ENCODE measurements at places on chromosomes 16 and 17.

DNA sequence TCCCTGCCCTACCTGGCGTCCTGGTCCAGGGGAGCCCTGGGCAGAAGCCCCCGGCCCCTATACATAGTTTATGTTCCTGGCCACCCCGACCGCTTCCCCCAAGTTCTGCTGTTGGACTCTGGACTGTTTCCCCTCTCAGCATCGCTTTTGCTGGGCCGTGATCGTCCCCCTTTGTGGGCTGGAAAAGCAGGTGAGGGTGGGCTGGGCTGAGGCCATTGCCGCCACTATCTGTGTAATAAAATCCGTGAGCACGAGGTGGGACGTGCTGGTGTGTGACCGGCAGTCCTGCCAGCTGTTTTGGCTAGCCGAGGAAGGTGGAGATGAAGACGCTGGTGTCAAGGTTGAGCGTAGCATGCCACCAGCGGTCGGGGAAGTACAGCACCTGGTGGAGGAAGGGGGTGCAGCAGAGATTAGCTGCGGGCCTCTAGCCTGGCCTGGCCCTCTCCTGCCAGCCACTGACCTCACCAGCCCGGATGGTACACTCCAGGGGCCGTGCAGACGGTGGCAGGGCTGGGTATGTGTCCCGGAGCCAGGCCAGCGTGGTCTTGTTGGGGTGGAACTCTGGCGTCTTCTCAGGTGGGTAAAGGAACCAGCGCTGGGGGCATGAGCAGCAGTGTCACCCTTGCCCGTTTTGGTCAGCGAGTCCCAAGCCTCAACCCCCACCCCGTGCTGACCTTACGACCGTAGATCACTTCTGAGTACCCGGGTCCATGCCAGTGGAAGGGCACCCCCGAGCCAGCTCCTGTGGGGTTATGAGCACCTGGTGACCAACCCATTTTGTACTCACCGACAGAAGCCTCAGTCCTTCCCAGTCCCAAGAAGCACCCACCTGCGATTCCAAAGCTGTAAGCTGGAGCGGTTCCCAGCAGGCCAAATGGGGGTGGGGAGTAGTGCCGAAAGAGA, 1.4 kb downstream of the JMJD8 start:
- DNase-seq: no peak
- peak overlapping the region; percentile 11 for H3K4me3 ChIP-seq
- no peaks in the 10 kb centered on the region for H3K27me3 ChIP-seq

DNA sequence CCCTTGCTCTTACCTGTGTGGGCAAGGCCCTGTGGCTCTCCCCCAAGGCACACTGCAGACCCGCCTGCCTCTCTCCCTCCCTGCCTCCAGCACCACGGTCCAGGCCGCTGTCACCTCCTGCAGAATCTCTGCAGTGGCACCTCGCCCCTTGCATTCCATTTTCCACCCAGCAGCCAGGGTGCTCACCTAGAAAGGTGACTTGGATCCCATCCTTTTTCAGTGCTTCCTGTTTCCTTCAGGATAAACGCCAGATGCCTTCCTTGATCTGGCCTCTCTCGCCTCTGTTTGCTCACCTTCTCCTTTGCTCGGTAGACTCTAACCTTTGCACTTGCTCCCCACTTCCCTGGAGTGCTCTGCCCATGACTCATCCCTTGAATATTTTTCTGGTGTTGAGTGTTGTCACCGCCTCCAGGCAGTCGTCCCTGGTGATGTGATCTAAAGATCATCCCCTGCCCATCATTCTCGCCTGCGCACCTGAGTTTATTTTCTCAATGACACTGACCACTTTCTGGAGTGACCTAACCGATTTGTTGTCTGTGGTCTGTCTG, 79.2 kb upstream of the LGALS9 start:
- H3K36me3 ChIP-seq: no peaks in the 10 kb centered on the region
- no peaks in the 10 kb centered on the region for H3K27me3 ChIP-seq
- peak; percentile 41 for DNase-seq
- H3K4me1 ChIP-seq: peaks cover 16% of the 10 kb centered on the region
- H3K4me3 ChIP-seq: no peak overlapping the region
- no peak overlapping the region for H3K27ac ChIP-seq

GRCh38 chr17:27945333-27945616, 52.1 kb upstream of the LYRM9 start:
- H3K27ac ChIP-seq: no peak overlapping the region
- no peaks in the 10 kb centered on the region for H3K4me1 ChIP-seq
- peaks cover 2% of the 10 kb centered on the region for H3K27me3 ChIP-seq

DNA sequence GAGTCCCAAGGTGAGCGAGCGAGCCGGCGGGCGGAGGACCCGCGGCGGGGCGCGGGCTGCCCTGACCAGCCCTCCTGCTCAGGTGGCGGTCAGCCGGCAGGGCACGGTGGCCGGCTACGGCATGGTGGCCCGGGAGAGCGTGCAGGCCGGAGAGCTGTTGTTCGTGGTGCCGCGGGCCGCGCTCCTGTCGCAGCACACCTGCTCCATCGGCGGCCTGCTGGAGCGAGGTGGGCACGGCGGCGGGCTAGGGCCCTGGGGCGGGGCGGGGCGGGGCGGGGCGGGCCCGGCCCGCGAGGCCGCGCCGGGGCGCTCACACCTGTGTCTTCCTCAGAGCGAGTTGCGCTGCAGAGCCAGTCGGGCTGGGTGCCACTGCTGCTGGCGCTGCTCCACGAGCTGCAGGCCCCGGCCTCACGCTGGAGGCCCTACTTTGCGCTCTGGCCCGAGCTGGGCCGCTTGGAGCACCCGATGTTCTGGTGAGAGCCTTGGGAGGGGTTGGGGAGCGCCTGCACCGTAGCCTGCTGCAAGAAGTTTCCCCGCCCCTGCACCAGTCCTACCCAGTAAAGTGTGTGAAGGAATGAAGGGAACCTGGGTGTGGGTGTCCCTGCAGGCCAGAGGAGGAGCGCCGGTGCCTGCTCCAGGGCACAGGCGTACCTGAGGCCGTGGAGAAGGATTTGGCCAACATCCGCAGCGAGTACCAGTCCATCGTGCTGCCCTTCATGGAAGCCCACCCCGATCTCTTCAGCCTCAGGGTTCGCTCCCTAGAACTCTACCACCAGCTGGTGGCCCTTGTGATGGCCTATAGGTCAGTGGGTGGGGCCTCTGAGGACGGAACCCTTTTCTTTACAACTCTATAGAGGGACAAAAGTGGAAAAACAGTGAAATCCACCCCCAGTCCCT, 802 bp downstream of the SETD6 start:
- H3K4me1 ChIP-seq: peaks cover 2% of the 10 kb centered on the region
- no peaks in the 10 kb centered on the region for H3K27me3 ChIP-seq
- DNase-seq: no peak

DNA sequence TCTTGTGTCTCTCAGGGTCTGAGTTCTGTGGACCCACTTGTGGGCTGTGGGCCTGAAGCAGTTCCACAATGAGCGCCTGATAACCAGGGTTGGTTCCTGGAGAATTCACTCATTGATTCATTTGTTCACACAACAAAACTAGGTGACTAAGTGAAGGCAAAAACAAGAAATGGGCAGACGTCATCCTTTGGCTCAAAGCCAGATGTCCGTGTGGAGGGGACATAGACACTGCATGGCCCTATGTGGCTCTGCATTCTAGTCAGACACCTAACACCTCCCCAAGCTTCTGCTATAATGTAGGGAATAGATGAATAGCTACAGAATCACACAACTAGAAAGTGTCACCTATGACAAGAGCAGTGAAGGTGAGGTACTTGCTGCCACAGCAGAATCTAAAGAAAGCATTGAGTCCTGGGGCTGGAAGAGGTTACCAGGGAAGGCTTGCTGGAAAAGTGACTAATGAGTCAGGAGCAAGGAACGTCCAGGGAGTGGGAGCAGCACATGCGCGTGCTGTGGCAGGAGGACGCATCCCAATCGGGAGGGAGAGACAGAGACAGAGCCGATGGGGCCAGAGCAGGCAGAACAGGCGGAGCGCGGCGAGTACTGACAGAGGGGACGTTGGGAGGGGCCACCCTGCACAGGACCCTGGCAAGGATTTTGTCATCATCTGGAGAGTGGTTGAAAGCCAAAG, 58.9 kb downstream of the CES1 start:
- no peaks in the 10 kb centered on the region for H3K4me1 ChIP-seq
- H3K27ac ChIP-seq: no peak overlapping the region
- no peaks in the 10 kb centered on the region for H3K27me3 ChIP-seq
- no peak overlapping the region for H3K4me3 ChIP-seq
- H3K36me3 ChIP-seq: no peaks in the 10 kb centered on the region

DNA sequence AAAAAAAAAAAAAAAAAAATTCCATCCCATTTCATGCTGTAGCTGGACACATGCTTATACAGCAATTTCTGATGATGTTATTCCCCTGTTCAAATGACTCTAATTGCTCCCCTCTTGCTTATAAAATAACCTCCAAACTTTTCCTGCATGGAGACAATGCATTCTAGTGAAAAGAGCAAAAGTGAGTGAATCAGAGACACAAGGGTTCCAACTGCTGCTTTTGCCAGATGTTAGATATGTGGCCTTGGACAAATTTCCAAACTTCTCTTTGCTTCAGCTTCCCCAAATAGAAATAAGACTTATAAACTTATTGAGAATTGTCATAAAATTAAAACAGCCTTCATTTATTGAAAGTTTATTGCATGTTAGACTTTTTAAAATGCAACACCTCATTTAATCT, 65.0 kb upstream of the AXIN2 start:
- no peak overlapping the region for H3K27ac ChIP-seq
- H3K36me3 ChIP-seq: no peaks in the 10 kb centered on the region
- H3K4me1 ChIP-seq: no peaks in the 10 kb centered on the region
- no peaks in the 10 kb centered on the region for H3K27me3 ChIP-seq

GRCh38 chr16:74743668-74744299, 30.8 kb downstream of the FA2H start:
- H3K27ac ChIP-seq: no peak overlapping the region
- H3K36me3 ChIP-seq: no peaks in the 10 kb centered on the region
- H3K4me3 ChIP-seq: no peak overlapping the region
- H3K27me3 ChIP-seq: no peaks in the 10 kb centered on the region
- peaks cover 11% of the 10 kb centered on the region for H3K4me1 ChIP-seq

DNA sequence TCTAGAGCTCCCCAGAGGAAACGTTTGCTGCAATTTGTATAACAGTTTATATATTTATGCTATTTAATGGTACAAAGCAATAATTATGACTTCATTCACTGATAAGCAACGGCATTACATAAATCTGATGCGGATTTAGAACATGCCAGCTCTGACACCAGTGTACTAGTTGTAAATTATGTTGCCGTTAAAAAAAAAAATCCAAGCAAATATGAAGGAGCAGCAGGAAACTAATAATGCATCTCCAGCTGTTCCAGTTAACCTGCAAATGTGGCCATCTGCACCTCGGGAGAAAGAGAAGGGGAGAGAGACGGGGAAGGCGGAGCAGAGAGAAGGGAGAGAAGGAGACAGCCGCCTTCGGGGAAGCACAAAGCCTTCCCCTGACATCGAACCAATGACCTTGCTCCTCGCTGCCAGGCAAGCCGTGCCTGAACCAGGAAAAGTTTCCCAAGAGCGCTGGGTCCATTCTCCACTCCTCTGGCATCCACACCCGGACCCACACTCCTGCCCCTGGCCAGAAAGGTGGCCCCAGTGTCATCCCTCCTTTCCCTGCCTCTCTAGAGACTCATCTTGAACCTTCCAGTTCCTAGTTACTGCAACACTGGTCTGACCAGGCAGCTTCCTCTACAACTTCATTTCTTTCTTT, 174.8 kb downstream of the C16orf78 start:
- H3K27ac ChIP-seq: no peak overlapping the region
- no peaks in the 10 kb centered on the region for H3K4me1 ChIP-seq
- no peaks in the 10 kb centered on the region for H3K27me3 ChIP-seq
- no peaks in the 10 kb centered on the region for H3K36me3 ChIP-seq

All from fibroblast of lung (primary cell).